Activated T-helper 2 cell treated with anti-CD3 and anti-CD28 coated beads, Interferon-gamma antibody, Interleukin-2, Interleukin-4, amounts not matched to agents 10 μg/mL and 5 μg/mL and 100 μg/mL, durations not matched to agents 14 hours and 24 hours and 36 hours (primary cell): ENCODE measurements at places on chromosomes 7 and 10.

GRCh38 chr10:118754229-118754555 lies 578 bp downstream of the CACUL1 start:
- no peak for DNase-seq
- H3K27me3 ChIP-seq: peaks cover 14% of the 10 kb centered on the region
- H3K4me1 ChIP-seq: peaks cover 29% of the 10 kb centered on the region
- peak overlapping the region; percentile 91 for H3K4me3 ChIP-seq
- peak overlapping the region; percentile 79 for H3K27ac ChIP-seq

DNA sequence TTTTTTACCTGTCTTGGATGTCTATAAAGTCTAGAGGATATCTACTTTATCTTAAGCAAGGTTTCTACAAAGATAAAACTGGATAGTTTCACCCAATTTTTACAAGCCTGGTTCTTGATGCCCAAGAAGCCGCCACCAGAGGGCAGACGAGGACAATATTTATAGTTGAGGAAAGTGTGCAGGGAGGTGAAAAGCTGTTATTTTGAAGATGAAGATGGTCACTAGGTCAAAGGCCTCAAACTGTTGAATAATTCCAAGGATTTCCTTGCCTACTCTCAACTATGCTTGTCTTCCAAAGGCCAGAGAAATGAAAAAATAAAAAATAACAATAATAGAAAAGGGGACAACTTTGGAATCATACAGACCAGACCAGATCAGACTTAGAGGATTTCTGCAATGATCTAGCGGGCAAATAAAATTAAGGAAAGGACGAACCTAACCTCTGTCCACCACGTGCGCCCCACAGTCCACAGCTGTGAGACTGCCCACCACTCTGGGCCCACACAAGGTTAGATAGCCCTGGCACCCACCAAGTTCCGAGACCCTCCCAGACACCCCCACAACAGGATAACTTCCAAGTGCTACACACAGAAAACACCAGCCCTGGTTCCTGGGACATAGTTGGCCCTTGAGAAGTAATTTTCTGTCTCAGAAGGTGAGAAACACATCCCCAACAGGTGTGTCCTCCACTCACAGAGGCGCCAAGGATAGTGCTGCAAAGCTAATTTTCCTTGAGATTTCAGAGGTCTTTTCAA lies 2.8 kb downstream of the PKD1L1 start:
- H3K4me1 ChIP-seq: peaks cover 11% of the 10 kb centered on the region
- H3K36me3 ChIP-seq: no peaks in the 10 kb centered on the region
- no peak overlapping the region for H3K4me3 ChIP-seq
- no peak overlapping the region for H3K27ac ChIP-seq
- DNase-seq: peak; percentile 52
- H3K27me3 ChIP-seq: no peaks in the 10 kb centered on the region

GRCh38 chr7:45104844-45105587 lies 6.5 kb downstream of the TBRG4 start:
- H3K4me3 ChIP-seq: no peak overlapping the region
- peaks cover 76% of the 10 kb centered on the region for H3K36me3 ChIP-seq
- no peak overlapping the region for H3K27ac ChIP-seq
- H3K4me1 ChIP-seq: peaks cover 18% of the 10 kb centered on the region

DNA sequence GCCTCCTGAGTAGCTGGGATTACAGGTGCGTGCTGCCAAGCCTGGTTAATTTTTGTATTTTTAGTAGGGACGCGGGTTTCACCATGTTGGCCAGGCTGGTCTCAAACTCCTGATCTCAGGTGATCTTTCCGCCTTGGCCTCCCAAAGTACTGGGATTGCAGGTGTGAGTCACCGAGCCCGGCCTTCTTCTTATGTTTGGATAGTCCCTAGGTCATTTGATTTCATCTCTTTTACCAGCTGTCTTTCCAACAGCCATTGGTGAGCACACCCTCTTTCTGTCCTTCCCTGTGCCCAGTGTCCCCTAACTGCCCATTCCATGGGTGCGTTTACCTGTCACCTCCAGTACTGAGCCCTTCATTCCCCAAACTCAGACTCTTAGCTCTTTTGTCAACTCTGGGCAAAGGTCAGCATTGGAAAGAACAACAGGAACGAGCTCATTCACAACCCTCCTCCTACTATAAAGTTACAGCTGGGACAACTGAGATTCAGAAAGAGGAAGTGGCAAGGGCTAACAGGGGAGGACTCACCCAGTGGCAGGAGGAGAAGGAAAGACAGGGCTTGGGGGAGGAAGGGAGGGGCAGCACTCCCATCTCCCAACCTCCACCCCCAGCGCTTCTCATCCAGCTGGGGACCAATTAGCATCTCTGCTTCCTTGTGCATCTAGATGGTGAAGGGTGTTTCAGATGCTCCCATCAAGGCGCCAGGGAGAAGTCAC lies 5.6 kb downstream of the SSC4D start:
- no peak overlapping the region for H3K4me3 ChIP-seq
- H3K36me3 ChIP-seq: no peaks in the 10 kb centered on the region
- peaks cover 6% of the 10 kb centered on the region for H3K4me1 ChIP-seq

GRCh38 chr7:104272767-104273384 lies 55.5 kb upstream of the LHFPL3 start:
- H3K27me3 ChIP-seq: peaks cover 11% of the 10 kb centered on the region
- DNase-seq: no peak
- no peak overlapping the region for H3K27ac ChIP-seq

DNA sequence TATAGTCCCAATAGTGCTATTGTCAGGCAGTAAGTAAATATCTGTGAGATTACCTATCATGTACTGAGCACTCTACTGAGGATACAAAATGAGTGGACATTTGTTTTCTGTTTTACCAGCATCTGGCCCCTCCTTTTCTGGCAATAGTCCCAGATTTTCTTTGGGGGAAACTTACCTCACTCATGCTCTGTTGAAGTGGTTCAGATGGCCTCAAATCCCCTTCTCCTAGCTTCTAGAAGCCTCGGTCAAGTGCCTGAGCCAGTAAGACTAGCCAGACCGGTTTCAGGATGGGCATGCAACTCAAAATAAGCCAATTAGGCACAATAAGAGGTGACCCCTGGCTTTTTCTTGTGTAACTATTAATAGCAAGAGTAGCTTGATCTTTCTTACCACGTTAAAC lies 19.7 kb downstream of the TRDMT1 start:
- DNase-seq: no peak
- H3K36me3 ChIP-seq: no peaks in the 10 kb centered on the region
- H3K27ac ChIP-seq: no peak overlapping the region
- H3K4me3 ChIP-seq: no peak overlapping the region
- H3K27me3 ChIP-seq: peaks cover 7% of the 10 kb centered on the region

DNA sequence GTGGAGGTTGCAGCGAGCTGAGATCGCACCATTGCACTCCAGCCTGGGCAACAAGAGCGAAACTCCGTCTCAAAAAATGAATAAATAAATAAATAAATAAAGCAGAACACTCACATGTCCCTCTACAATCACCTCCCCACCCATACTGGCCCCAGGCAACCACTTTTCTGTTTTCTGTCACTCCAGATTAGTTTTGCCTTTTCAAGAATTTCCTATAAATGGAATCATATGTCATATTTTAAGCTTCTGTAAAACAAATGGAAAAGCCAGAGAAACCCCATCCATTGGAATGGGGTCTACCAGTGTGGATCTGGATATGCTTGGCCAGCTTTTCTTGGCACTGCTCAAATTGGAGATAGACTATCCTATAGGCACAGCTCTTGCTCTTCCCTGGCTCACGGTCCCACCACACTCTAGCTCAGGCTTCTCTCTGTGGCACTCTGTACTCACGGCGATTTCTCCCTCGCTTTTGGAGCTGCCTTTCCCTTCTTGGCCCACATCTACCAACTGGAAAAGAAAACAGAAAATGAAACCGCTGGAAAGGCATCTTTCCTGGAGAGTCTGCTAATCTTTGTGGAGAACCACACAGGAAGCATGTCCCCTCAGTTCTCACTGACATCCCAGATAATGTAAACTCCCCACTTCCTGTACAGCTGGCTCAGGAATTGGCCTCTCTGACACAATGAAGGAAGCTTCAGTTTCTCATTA lies 210.1 kb downstream of the JCAD start:
- no peak for DNase-seq
- H3K4me3 ChIP-seq: no peak overlapping the region
- no peaks in the 10 kb centered on the region for H3K4me1 ChIP-seq
- no peak overlapping the region for H3K27ac ChIP-seq
- H3K36me3 ChIP-seq: no peaks in the 10 kb centered on the region

DNA sequence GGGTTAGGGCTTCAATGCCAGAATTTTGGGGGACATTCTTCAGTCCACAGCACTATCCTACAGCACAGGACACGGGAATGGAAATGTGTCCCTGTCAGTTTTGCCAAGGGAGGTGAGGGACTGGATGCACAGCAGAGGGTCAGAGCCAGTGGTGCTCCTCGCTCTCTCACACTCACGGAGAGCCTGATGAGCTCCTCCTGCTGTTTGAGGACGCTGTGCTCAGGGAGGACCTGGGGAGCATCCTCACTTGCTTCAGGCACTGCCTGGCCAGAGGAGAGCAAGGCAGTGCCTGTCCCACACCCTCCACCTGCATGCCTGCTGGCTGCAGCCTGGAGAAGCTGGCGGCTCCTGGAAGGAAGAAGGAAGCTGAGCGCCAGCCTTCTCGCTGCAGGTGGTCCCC lies 58.6 kb downstream of the RAMP3 start:
- H3K27me3 ChIP-seq: peaks cover 39% of the 10 kb centered on the region
- H3K36me3 ChIP-seq: no peaks in the 10 kb centered on the region
- H3K4me1 ChIP-seq: no peaks in the 10 kb centered on the region
- no peak for DNase-seq

DNA sequence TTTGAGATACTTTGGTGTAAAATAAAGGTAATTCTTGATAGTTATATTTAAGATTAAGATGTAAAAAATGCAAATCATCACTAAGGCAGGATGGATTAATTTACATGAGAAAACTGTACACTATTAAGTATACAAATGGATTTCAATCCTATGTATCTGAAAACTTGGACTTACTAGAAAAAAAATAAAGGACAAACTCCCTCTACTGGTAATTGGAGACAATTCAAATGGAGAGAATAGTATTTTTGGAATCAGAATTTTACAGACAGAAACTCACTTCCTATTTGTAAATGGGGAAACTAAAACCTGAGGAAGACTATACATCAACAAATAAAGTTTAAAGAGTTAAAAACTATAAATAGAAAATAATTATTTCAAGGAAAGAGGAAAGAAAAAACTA lies 62.6 kb downstream of the CUL2 start:
- H3K4me1 ChIP-seq: peaks cover 7% of the 10 kb centered on the region
- DNase-seq: no peak
- H3K4me3 ChIP-seq: no peak overlapping the region
- H3K27me3 ChIP-seq: no peaks in the 10 kb centered on the region
- H3K27ac ChIP-seq: no peak overlapping the region
- peaks cover 57% of the 10 kb centered on the region for H3K36me3 ChIP-seq

DNA sequence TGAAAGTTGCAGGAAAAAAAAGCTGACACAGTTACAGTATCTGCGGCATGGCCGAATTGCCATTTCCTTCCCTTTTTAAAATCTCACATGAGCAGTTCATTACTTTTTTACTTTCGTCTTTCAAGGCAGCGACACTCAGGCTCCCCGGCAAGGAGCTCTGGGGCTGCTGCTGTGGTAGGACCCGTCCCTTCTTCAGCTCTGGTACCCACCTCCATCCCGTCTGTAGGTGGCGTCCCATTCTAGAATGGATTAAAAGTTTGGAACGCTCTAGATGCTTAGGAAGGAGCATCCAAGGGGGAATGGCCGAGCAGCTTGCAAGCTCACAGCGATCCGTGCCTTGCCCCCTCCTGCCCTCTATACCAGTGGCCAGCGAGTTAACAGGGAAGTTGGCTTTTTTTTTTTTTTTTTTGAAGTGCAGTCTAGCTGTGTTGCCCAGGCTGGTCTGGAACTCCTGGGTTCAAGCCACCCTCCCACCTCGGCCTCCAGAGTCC lies 22.8 kb upstream of the TTYH3 start:
- H3K36me3 ChIP-seq: no peaks in the 10 kb centered on the region
- no peak overlapping the region for H3K4me3 ChIP-seq
- H3K27ac ChIP-seq: no peak overlapping the region
- no peak for DNase-seq
- no peaks in the 10 kb centered on the region for H3K27me3 ChIP-seq

GRCh38 chr10:62049624-62050345 lies 148.3 kb downstream of the ARID5B start:
- DNase-seq: no peak
- H3K36me3 ChIP-seq: peaks cover 59% of the 10 kb centered on the region
- H3K4me3 ChIP-seq: peak overlapping the region; percentile 97
- H3K27me3 ChIP-seq: no peaks in the 10 kb centered on the region
- H3K4me1 ChIP-seq: peaks cover 84% of the 10 kb centered on the region

- no peaks in the 10 kb centered on the region for H3K27me3 ChIP-seq
- no peaks in the 10 kb centered on the region for H3K36me3 ChIP-seq
- no peak overlapping the region for H3K4me3 ChIP-seq
- no peak for DNase-seq
- no peak overlapping the region for H3K27ac ChIP-seq
Measured at GRCh38 chr10:20644421-20644820, 252.7 kb downstream of the NEBL start.

DNA sequence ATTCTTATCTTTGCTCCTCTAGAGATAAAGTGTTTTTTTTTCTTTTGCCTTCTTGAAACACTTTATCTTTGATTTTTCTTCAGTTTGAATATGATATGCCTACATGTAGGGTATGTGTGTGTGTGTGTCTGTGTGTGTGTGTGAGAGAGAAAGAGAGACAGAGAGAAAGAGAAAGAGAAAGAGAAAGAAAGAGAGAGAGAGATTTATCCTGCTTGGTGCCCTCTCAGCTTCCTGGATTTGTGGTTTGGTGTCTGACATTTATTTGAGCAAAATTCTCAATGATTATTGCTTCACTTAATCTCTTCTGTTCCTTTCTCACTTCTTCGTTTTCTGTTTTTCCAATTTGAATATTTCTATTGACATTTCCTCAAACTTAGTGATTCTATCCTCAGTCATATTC lies 60.3 kb downstream of the RAB18 start:
- no peak for DNase-seq
- H3K4me3 ChIP-seq: no peak overlapping the region
- H3K36me3 ChIP-seq: no peaks in the 10 kb centered on the region
- H3K27ac ChIP-seq: no peak overlapping the region

DNA sequence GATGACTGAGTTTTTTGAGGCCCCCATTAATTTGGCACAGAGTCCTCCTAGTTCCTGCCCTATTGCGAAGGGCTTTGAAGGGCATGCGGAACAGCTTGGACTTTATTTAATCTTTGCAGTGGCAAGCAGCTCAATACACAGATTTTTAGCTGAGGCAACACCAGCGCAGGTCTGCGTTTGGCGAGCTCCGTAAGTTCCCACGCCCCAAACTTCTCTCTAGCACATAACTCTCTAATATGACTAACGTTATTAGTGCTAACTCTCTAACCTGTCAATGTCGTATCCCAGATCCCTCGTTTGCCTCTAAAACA lies 366 bp upstream of the TAF3 start:
- H3K36me3 ChIP-seq: peaks cover 8% of the 10 kb centered on the region
- peak overlapping the region; percentile 91 for H3K27ac ChIP-seq
- no peak for DNase-seq
- peaks cover 8% of the 10 kb centered on the region for H3K27me3 ChIP-seq
